ENCODE measurements at places on chromosomes 5 and 9. TPM values are rescaled to one million over a fixed set of nuclear protein-coding genes. Genes with fewer than 3 reads are reported as not detected.

The OLFM1 gene
- total RNA-seq: 18.6 TPM

The GM2A gene
- 21.1 TPM for total RNA-seq

The STRBP gene
- 2.5 TPM for total RNA-seq

The SERF1A gene
- 15.3 TPM for total RNA-seq

The RIC1 gene
- total RNA-seq: 48.7 TPM

The PCDHGC5 gene
- total RNA-seq: 2.2 TPM

The PCDH1 gene
- total RNA-seq: 3.5 TPM

The MRPL22 gene
- total RNA-seq: 4.8 TPM

The SLC45A2 gene
- total RNA-seq: not detected

The WASHC1 gene
- 3.1 TPM for total RNA-seq

The DMRT2 gene
- not detected for total RNA-seq

The GARIN3 gene
- total RNA-seq: not detected

The TMEM174 gene
- not detected for total RNA-seq

The C5orf63 gene
- 1.3 TPM for total RNA-seq

The PKD2L2 gene
- not detected for total RNA-seq

The TPPP gene
- total RNA-seq: 0.13 TPM

The CCL21 gene
- not detected for total RNA-seq

The F2RL1 gene
- 2.7 TPM for total RNA-seq

The OSMR gene
- total RNA-seq: 70.8 TPM

The ANKRD18B gene
- total RNA-seq: 0.11 TPM

The ADGRD2 gene
- total RNA-seq: not detected

The TOPORS gene
- total RNA-seq: 28.1 TPM

The IL3 gene
- not detected for total RNA-seq

The OR13C4 gene
- not detected for total RNA-seq

The GNG10 gene
- 116 TPM for total RNA-seq

The IL9 gene
- not detected for total RNA-seq

The NUTM2F gene
- total RNA-seq: not detected

The OR2V1 gene
- not detected for total RNA-seq

The KLF4 gene
- 28.7 TPM for total RNA-seq

The INSL4 gene
- not detected for total RNA-seq

The GAPT gene
- total RNA-seq: not detected

The CRB2 gene
- total RNA-seq: not detected

The PCDHGB7 gene
- total RNA-seq: 14.8 TPM

The PCDHA13 gene
- not detected for total RNA-seq

The ZDHHC11 gene
- 0.65 TPM for total RNA-seq

Data from GM23248 (cell line).